Activated naive CD8-positive, alpha-beta T cell treated with anti-CD3 and anti-CD28 coated beads, Interleukin-2, amount 50 U/mL, for 16 hours (primary cell): ENCODE measurements at places on chromosomes 6 and 20.
A peak's percentile ranks its signal among the peaks of the same experiment; 100 is the strongest.

- DNase-seq, result no peak
Observed at GRCh38 chr6:10854922-10855632, 16.7 kb upstream of the MAK start.

GRCh38 chr6:25404693-25405169 lies 125.6 kb downstream of the CARMIL1 start:
- DNase-seq, result no peak

DNA sequence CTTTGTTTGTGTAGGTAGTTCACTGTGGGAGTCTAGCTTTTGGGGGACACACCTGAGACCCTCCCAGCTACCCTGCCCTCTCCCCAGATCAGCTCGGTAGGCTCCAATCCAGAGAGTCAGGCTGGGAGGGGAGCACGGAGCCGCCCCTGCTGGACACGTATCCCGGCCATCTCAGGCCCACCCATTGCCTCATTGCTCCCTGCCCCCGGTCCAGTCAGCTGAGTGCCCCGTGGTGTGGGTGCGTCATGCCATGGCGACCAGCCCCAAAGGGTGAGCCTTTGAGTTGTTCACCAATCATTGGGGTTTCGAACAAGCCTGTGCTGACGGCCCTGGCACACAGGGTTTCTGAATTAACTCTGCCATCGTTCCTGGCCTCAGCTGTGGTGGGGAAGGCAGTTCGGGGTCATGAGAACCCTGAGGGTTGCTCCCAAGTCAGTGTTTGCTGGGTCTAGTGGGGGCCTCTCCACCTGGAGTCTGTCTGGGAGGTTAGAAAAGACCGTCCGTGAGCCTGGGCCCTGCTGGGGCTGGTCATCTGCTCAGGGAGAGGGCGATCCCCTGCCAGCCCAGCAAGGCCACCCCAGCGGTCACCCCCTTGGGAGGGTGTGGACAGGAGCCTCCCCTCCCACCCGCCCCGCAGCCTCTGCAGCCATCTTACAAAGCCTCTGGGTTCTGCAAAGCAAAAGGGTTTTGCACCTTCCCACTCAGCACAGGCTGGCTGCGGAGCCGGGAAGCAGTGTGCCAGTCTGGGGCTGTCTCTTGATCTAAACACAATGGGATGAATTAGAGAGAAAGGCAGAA lies 34.5 kb downstream of the NTSR1 start:
- no peak for DNase-seq

- no peak for DNase-seq
Observed at GRCh38 chr6:158548418-158549161, 11.3 kb upstream of the TMEM181 start.

GRCh38 chr6:91653076-91653723 lies 1066.3 kb upstream of the MAP3K7 start:
- DNase-seq, result no peak

GRCh38 chr20:63501818-63502670 lies 3.2 kb upstream of the EEF1A2 start:
- DNase-seq, result no peak

DNA sequence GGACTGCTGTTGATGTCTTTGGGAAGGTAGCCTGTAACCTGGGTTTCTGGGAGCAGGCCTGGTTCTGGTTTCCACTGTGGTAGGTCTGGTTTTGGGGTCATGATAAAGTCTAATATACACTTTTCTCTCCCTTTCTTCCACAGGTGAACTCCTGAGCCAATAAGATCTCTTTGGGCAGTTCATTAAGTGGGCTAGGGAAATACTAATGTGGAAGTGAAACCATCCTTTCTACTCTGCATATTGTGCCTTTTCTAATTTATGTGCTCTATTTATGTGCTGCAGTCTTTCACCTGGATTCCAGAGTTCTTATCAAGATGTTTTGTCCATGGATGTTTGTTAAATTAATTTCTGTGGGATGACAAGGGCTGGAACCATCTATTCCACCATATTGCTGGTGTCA lies 165.7 kb upstream of the PTPRK start:
- DNase-seq, result no peak

- DNase-seq, result no peak
Observed at GRCh38 chr6:159595173-159595572, 97.9 kb downstream of the SOD2 start.

DNA sequence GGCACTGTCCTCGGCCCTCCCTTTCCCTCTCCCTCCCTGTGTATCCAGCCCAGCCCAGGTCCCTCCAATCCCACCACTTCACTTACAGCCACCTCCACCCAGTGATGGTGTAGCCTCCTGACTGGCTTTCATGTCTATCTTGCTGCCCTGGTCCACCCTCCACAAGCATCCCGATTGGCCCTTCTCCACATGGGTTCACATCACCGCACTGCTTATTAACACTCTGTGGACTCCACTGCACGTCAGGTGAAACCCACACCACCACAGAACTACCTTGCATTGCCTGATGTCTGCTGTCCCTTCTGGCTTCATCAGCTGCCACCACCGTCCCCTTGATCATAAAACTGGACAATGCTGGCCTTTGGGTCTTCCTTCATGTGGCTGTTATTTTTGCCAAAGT lies 220.4 kb upstream of the ARID1B start:
- no peak for DNase-seq

- DNase-seq, result no peak
Observed at GRCh38 chr6:10403385-10404106, 11.3 kb downstream of the TFAP2A start.

GRCh38 chr20:64101731-64102621 lies 5.4 kb downstream of the NPBWR2 start:
- peak; percentile 47 for DNase-seq

DNA sequence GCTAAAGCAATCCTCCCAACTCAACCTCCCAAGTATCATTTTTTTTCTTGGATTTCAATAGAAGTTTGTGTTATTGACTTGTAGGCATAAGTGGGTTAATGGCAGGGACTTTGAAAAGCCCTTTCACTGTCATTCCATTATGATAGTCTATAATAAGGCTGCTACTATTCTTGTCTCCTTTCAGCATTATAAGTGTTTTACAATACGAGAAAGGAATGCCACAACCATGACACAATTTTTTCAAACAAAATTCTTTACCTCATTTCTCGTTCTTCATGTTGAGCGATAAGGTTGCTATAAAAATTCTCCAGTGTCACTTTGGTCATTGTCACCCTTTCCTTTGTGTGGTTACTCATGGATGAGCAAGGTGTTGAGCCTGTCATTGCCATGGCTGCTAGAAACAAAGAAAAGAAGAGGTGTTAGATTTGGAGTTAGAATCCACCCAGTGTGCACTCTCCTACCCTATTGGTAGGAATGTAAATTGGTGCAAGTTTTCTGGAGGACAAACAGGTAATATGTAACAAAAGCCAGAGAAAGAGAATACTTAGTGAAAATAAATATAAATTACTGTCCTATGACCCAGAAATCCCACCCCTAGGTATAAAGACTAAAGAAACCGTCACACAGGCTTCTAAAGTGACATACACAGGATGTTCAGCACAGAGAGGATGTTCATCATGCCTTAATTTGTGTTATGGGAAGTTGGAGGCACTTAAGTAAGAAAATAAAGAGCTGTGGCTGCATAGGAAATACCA lies 7.3 kb downstream of the STK38 start:
- no peak for DNase-seq

DNA sequence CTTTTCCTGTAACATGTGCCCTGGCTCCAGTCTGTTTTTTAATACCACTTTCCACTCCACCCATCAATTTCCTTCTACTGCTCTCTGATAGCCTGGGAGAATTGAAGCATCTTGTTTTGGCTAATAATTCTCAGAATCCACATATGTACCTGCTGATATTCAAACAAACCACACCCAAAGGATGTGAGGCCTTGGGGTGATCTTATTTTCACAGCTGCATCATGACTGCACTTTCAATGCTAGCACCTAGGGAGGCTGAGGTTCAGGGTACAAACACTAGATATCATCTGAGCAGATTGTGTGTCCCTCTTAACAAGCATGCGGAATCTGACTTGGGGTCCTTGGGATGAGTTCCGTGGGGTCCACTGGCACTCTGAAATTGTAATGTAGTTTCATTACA lies 12.7 kb downstream of the FNDC1 start:
- DNase-seq, result no peak

DNA sequence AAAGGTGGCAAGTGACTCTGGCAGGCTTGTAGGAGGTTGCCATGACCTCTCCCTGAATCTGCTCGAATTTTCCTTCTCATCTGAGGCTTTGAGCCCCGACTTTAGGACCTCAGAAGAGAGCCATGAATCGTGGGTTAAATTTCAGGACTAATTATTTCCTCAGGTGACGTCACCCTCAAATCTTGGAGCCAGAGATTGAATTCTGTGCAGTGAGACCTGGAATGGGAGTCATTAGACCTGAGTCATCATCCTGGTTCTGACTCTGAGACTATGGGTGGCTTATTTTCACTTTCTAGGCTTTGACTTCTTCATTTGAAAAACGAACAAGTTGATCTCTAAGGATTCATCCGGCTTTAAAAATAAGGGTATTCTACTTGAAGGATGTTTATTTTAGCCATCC lies 48.5 kb upstream of the PDYN start:
- no peak for DNase-seq

GRCh38 chr6:14499841-14500240 lies 382.3 kb downstream of the CD83 start:
- no peak for DNase-seq

- no peak for DNase-seq
Observed at GRCh38 chr6:57224769-57225515, 2.8 kb upstream of the RAB23 start.

DNA sequence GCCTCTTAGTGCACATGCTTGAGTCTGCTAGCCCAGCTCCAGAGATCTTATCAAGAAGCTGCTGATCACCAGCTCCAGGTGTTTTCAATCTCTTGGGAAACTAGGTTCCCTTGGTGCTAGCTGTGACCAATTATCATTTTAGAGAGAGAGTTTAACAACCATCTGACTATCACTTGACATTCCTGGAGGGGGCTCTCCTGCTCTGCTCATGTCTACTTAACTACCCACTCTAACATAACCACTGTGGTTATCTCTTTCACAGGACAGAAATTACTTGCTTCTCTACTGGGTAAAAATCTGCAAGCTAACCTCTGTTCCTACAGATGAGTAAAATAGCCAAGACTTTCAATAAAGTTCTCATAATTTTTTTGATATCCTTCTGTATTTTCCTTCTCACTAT lies 823.4 kb upstream of the GJE1 start:
- no peak for DNase-seq

- DNase-seq, result no peak
Observed at GRCh38 chr6:80488190-80488589, 381.7 kb downstream of the BCKDHB start.

- no peak for DNase-seq
Observed at GRCh38 chr6:113277111-113277510, 580.0 kb upstream of the MARCKS start.

DNA sequence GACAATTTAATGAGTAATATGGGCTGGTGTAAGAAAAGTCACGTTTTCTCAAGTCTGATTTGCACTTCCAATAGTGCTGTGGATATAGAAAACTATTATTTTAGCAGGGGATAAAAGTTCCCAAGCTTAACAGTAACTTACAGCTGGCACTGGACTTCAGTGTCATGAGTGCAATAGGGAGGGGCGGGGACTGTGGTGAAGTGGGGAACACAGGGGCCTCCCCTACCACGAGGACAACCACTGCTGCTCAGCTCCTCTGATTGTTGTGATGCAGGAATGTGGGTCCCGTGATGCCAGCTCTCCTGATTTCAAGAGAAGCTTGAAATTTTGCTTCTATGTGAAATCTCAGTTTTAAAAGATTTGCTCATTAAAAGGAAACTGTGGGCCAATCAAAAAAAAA lies 24.0 kb downstream of the SLC13A3 start:
- DNase-seq, result no peak

GRCh38 chr20:52004018-52004417 lies 187.6 kb downstream of the ZFP64 start:
- no peak for DNase-seq

DNA sequence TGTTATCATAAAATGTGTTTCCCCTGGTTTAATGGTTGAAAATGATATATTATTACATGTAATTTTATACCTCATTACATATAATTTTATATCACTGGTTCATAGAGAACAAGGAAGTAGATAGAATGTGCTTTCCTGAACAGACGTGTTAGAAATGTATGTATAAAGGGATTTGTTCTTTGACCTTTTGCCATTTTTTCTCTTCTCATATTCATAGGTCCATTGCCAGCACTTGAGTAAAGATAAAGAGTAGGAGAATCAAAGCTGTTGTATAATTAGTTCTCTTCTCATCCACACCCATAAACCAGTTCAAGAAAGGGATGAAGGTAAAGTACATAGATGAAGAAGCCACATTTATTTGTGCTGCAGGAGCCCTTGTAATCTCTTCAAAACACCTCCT lies 46.7 kb downstream of the RNF217 start:
- DNase-seq, result no peak

DNA sequence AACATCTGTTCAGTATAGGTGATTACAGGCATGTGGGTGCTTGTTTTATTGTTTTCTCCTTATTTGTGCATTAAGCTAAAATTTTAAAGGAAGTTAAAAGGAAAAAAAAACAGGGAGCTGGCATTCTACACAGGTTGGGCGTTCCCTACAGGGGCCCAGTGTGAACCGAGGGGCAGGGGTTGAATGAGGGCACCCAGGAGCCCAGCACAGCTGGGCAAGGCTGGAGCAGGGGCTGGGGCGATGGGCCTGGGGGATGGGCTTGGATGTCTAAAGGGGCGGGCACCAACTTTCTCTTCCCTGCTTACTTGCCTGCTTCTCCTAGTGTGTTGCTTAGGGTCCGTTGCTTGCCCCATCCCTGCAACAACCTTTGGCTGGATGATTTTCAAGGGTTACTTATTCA lies 230.2 kb upstream of the RNF24 start:
- no peak for DNase-seq

- no peak for DNase-seq
Observed at GRCh38 chr6:15336900-15337560, 91.2 kb downstream of the JARID2 start.

- no peak for DNase-seq
Observed at GRCh38 chr6:27059621-27060425, 187.7 kb upstream of the PRSS16 start.

DNA sequence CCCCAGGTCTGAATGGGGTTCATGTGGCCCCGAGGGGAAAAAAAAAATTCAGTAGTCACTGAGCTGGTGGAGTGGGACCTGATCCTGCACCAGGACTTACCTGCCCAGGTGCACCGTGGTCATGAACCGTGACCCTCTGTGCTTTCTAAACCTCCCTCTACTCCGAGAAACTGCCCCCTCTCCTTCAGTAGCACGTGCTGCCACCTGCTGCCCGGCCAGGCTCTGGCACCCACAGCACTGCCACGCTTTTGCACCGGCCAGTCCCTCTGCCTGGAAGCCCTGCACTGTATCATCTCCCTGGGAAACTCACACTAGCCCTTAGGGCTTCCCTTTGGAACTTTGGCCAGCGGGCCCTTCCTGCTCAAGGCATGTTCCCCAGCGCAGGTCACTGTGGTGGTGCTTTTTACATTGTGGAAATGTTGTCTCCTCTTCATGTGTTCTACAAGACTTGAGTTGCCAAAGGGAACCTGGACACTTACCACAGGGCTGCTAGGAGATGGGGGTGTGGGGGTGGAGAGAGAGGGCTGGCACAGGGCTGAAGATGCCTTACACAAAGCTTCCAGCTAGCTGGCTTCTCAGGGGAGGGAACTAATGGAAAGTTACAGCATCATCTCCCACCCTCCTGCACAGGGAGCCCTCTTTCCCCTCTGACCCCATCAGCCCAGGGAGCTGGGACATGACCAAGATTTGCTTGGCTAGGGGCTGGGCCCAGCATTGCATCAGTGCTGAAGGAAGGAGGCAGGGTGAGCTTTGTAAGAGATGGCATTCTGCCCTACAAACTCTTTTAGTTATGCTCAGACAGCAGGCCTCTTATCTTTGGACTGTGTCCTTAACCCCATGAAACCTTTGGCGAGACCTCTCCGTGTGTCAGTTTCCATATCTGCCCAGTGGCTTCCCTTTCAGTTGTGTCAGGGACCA lies 2.5 kb upstream of the PTPRT start:
- no peak for DNase-seq
